Activated T-helper 2 cell treated with anti-CD3 and anti-CD28 coated beads, Interferon-gamma antibody, Interleukin-2, Interleukin-4, amounts not matched to agents 10 μg/mL and 5 μg/mL and 100 μg/mL, durations not matched to agents 14 hours and 24 hours and 36 hours (primary cell): ENCODE measurements at places on chromosomes 6 and 20.
A peak's percentile ranks its signal among the peaks of the same experiment; 100 is the strongest.

DNA sequence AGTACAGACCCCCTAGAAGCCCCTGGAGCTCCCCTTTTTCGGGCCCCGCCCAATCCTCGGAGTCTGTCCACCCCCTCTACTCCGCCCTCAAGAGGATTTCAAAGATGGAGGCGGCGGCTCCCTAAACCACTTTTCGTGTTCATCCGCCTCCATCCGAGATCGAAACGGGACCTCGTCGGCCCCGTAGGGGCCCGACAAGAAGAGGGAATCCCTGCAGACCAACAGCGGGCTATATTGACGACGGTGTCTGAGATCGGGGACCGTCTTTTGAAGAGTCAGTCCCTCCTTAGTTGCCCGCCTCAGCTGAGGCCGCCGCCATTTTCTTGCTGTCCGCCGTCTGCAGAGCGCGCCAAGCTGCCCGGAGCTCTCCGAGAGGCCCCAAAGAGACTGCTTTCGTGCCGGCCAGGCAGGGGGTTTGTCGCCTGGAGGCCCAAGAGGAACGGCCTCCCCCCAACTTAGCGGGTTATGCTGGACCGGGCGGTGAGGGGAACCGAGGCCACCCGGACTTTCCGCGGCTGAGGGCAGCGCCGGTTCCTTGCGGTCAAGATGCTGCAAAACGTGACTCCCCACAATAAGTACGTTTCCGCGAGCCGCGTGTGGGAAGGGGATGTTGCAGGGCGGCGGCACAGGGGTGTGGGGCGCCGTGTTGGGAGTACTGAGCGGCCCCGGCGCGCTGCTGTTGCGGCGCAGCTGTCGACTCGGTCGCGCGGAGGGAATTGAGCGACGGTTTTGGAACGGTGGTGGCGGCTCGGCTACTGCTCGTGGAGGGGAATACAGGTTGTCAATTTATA lies 4.2 kb downstream of the BRD2 start:
- DNase-seq = no peak

DNA sequence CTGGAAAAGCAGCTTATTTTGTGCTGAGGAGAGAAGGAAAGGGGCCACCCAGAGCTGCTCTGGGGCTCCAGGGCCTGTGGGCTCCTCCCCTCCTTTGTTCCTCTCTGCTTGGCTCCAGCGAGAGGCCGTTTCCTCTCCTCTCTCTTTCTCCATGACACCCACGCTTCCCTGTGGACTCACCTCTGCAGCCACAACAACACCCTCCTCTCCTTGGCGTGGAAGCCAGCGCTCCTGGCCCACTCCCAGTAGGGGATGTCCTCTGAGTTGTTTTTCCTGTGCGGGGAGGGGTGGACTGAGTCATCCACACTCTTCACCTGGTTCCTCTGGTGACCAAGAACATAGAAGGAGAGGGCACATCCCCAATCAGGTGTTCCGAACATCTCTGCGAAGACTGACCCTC lies 4.9 kb upstream of the CDSN start:
- no peak for DNase-seq

DNA sequence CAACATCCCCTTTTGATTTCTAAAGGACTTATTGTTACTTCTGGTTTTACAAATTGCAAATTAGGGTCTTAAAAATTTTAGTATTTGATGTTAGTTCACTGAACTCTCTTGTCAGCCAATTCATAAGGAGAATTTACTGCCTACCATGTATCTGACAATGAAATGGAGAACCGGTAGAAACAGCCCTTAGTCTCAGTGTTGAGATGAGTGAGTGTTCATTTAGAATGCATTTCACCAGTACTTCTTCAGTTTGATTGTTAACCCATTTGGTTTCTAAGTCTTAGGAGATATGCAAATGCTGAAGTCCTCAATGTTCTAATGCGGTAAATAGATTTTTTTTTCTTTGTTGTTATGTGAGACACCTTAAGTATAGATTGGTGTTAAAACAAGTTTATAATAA lies 616.3 kb upstream of the FLRT3 start:
- no peak for DNase-seq

GRCh38 chr6:55141611-55142010 lies 32.7 kb upstream of the HCRTR2 start:
- DNase-seq = no peak

GRCh38 chr6:153024709-153025017 lies 22.2 kb upstream of the MTRF1L start:
- DNase-seq = no peak

GRCh38 chr6:135675862-135676261 lies 175.6 kb upstream of the PDE7B start:
- peak; percentile 17 for DNase-seq

DNA sequence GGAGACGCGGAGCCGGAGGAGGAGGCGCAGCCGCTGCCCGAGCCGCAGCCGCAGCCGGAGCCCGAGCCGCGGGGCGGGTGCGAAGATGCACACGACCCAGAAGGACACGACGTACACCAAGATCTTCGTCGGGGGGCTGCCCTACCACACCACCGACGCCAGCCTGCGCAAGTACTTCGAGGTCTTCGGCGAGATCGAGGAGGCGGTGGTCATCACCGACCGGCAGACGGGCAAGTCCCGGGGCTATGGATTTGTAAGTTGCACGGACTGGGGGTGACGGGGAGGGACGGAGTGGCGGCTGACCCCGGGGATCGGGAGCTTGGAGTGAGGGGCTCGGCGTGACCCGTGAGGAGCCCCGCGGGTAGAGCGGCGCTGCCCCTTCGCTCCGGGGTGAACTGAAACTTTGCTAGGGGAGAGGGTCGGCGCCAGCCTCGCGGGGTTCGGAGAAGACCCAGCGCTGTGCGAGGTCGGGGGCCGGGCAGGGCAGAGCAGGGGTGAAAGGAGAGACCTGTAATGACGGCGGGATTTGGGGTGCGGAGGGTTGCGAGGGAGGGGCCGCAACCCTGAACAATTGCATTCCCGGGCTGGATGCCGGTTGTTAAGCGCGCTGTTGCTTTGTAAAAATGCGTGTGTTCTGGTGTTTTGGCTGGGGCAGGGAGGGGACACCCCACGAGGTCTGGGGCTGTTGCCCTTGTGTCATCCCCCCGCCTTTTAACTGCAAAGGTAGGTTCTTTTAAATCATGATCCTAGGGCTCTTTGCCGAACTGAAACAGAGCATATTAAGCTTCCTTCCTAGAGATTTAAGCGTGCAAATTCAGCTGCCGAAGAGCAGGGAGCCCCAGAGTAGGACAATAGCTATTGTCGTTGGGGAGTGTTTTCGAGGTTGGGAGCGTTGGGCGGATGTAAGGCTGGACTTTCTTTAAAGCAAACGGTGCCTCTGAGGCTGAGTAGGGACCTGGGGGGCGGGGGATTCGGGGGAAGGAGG lies 628 bp downstream of the RBM24 start:
- no peak for DNase-seq

DNA sequence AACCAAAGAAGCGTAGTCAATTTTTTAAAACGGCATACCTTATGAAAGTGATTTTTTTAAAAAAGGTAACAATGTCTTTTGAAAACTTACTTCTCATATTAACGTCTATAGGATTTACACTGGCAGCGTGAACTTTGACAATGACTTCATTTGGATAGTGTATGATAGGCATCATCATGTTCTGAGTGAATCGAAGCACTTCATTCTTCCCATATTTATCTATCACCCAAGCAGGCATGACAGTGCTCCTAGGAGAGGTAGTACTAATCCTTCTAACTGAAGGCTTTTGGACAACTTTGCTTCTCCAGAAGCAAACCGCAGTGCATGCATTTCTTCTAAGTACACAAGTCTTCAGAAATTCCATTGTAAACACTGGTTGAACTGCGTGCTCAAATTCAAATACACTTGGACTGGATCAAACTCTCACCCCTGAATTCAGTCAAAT lies 618 bp downstream of the RTN4IP1 start:
- no peak for DNase-seq
